NCI-H1417 (cell line): ENCODE measurements at places on chromosomes 3 and 15.

DNA sequence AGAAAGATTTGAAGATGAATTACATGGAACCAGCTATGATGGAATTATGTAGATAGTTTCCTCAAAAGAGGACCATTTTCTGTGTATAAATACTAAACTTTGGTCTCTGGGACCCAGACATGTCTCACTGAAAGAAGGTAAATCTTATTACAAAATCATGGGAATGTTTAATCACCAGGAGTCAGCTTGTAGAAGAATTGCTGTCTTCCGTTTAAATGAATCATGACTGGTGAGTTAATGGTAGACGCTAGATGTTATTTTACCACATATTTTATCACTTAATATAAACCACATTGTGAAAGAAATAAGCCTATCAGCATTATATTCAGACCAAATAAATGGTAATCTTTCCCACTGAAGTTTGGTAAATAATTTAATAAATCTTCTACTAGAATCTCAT lies 322.3 kb upstream of the SUCLG2 start:
- DNase-seq: no peak

GRCh38 chr3:179236669-179237301 lies 14.1 kb downstream of the KCNMB3 start:
- DNase-seq: no peak

DNA sequence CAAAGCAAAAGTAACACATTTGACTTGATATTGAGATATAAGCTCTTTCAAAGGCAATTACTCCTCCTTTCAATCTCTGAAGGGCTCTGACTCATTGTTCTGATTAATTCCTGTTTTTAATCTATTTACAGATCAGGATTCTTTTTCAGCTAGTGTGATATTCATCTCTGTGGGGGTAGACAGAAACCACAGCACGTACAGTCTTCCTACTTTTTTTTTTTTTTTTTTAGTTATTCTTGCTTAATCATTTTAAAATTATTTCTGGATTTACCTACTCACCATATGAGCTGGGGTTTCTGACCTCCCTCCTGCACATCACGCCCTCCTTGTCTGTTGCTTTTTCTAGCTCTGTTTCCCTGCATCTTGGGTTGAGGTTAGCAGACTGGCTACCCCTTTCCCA lies 1.4 kb downstream of the CNTN3 start:
- no peak for DNase-seq

DNA sequence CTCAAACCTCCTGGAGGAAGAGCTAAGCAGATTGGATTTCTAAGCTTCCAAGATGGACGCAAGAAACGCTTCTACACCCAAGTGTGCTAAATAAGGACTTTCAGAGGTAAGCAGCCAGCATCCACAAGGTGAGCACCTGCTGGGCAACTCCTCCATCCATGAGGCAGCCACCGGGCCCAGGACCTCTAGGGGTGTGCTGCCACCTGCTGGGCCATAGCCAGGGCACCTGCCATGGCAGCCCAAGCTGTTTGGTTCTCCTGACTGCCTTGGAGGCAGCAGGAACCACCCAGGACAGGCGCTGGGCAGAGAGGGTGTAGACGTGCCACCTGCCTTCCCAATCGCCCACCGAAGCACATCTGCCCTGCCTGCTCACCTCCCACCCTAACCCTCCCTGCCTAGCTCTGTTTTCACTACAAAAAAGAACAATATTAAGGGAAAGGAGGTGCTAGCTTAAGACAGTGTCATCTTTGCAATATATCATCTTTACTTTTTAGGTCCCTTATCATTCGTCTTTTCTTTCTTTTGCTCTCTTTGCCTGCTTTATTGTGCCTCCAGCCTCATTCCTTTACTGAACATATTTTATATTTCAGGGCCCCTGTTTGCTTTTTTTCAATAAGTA lies 12.9 kb downstream of the C15orf62 start:
- DNase-seq: peak; percentile 47

DNA sequence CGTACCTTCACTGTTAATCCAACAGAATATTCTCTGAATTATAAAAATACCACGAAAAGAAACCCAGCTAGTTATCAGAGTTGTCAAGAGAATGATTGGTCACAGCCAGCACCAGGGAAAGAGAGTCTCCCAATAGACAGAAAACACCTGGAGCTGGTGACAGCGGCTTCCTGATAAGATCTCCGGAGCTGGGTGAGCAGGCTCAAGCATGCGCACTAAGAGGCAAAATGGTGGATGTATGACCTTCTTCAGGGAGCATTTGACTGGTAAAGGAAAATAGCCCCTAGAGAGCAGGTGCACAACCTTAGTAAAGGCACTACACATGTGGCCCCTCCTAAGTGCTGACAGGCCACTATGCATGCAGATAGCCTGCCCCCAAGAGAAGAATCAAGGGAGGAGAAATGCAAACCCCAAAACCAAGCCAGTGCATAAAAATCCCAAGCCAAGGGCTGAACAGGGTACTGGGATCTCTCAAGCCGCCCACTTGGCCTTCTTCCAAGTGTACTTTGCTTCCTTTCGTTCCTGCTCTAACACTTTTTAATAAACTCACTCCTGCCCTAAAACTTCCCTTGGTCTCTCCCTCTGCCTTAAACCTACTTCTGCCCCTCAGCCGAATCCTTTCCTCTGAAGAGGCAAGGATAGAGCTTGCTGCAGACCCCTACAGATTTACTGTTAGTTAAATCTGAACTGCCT lies 93.2 kb downstream of the UACA start:
- DNase-seq: no peak
